ENCODE measurements at places on chromosomes 1 and 21.

DNA sequence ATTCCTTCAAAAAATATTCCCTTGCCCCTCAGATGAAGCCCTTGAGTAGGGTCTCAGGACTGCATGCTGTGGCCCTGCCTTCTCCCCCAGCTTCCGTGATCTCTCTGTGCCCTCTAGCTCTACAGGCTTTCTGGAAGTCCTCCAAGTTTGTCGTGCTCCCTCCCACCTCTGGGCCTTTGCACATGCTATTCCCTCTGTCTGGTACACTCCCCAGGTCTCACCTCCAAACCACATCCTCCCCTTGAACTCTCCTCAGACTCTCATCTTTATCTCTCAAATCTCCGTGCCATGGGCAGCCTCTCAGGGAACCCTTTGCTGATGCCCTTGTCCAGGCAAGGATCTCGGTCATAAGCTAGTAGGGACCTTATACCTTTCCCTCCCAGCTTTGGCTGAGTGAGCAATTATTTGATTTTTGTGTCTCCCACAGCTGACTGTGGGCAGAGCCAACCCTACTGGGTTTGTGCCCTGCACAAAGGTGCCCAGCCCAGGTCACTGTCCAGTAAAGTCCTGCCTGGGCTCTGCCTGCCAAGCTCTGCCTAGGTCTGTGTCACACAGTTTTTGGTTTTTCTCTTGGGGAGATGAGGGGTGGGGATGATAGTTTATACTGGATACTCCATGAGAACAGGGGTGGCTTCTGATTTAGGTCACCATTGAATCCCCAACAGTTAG, 188.1 kb downstream of the ZNF281 start:
- DNase-seq: no peak

DNA sequence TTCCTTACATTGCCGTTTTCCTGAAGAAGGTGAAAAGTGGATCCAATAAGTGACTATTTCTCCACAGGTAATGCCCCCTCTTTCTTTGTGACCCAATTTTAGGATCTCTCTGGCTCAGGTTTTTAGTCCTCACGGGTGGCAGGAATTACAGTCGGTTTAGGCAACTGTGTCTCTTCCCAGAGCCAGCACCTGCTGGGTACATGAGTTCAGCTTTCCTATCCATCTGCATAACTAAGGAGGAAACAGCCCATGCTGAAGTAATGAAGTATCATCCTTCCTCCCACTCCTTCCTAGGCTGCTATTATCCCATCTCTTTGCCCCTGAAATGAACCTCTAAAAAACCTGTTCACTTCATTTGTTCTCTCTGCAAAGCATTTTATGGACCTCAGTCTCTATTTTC, 544.6 kb downstream of the NEGR1 start:
- no peak for DNase-seq

GRCh38 chr1:167221126-167221737, 546 bp downstream of the POU2F1 start:
- DNase-seq: no peak

DNA sequence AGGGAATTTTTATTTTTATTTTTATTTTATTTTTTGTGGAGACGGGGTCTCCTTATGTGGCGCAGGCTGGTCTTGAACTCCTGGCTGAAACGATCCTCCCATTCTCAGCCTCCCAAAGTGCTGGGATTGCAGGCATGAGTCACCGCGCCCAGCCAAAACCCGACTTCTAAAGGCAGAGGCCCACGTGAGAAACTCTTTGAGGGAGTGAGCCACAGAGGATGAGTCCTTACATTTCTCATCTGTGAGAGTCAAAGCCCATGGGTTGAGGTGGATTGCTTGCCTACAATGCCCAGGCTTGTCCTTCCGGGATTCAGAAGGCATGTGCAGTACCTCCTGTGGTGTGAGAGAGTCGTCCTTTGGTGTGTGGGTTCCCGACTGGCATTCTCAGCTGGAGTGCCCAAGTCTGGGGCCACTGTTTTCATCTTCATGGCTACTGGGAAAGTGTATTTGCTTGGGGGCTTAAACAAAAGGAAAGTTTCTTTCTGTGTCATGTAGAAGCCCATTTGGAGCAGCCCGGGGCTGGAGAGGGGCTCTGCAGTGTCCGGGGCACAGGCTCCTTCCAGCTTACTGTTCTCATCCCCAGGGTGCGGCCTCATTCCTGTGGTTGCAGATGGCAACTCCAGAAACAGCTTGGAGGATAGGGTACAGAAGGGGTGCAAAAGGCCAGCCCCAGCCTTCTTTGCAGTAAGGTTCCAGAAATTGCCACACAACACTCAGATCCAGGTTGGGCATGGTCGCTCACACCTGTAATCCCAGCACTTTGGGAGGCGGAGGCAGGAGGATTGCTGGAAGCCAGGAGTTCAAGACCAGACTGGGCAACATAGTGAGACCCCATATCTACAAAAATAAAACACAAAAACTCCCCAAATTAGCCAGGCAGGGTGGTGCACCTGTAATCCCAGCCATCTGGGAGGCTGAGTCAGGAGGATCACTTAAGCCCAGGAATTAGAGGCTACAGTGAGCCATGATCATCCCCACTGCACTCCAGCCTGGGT, 29.4 kb upstream of the CSF3R start:
- no peak for DNase-seq

DNA sequence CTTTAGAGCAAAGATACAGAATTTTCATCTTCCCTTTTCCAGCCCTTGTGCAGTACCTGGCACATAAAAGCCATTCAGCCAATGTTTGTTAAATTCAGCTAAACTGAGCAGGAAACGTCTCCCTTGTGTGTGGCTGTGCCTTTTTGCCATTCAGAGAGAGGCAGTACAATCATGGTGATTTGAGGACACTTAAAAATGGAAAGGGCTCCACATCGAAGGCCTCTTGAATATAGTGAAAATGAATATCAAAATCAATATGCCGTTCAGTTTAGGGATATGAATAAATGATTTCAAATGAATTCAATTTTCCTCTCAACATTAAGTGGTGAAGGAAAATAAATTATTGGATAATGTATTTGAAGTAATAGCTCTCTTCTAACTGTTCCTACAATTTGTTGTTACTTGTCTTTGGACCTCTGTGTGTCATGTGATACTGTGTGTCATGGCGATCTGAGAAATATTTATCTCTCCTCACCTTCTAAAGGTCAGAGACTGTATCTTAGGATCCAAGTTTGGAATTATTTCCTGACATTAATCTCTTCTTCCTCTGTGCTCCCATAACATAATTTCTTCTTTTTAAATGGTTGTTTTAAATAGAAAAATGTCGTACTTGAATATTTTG, 355.6 kb upstream of the ST6GALNAC5 start:
- no peak for DNase-seq

DNA sequence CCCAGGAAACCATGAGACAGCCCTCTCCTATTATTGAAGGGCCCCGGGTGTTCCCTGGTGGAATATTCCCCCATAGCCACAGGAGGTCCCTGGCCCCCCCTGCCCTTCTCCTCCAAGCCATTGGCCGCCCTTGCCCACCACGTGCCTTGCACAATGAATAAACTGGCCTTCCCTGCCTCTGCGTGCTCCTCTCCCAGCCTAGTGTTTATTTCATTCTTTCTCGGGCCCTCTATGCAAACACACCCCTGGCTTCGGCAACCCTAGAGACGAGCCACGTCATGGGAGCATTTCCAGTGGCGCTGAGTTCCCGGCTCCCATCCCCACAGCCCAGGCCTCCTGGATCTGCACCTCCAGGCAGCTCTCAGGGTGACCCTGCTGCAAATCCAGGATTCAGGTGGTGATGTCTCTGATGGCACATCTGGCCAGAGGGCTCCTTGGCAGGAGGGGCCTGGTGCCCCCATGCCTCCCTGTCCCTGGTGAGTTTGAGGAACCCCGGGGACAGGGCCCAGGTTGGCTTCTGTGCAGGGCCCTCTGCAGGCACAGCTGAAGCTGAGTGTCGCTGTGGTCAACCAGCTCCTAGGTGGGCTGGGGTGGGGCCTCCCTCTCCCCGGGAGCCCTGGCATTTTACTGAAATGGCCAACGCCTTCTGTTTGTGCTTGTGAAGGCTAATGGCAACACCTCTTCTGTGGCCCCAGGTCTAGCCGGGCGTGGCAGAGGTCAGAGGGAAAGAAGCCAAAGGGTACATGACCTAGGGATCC, 6.2 kb downstream of the KRTAP10-12 start:
- no peak for DNase-seq

GRCh38 chr1:59549903-59550302, 253.0 kb downstream of the FGGY start:
- DNase-seq: no peak

DNA sequence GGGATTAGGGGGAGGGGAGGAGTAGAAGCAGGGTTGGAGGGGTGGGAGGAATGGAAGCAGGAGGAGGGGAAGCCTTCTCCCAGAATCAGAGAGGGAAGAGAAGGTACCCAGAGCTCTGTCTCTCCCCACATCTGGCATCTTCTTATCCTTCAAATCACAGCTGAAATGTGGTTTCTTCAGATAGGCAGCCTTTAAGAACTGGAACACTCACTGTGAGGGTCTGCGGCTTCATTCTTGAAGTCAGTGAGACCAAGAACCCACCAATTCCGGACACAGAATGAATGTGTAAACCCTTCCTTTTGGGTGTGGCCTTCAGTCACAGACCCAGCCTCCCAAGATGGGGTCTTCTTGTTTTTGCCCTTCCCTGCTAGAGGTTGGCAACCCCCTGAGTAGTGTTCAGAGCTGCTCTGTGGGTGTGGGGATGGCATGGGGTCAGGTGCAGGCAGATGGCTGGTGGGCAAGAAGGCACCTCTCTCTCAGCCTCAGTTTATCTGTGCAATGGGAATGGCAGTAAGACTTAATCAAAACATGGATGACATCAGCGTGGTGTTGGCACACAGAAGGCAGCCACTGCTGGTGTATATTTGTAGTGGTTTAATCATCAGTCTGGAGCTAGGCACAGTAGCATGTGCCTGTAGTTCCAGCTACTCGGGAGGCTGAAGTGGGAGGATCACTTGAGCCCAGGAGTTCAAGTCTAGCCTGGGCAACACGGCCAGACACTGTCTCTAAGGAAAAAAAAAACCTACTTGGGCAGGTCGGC, 7.2 kb downstream of the FAAH start:
- DNase-seq: no peak

GRCh38 chr1:107936498-107937481, 28.2 kb downstream of the VAV3 start:
- DNase-seq: peak; percentile 25

DNA sequence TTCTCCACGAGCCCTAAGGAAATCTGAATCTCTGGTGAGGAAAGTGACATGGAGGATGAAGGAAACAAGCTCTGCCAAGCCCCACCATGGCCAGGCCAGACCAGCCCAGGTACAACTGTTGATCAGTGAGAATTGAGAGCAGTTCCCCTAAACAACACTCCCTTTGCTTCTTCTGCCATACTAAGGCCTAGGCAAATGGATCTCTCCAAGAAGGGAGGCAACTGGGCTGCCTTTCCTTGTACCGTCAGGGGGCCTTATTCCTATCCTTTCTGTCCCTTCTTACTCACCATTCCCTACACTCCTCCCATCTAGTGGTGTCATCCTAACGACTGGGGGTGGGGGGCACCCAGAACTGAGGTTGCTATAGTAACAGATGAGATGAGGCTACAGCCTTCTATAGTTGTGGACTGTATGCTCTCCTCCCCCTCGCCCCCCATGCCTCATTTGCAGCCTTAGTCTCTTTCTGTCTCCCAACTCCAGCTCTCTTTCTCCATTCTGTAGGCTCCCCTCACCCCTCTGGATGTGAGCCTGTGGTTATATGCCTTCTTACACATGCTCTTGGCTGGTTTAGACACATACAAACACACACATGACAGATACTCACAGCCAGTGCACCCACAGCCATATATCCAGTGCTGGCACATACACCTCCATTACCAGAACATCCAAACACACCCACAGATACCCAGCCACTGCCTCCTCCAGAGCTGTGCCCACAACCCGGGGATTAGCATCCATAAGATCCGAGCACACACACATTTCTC, 3.6 kb downstream of the PEA15 start:
- no peak for DNase-seq

DNA sequence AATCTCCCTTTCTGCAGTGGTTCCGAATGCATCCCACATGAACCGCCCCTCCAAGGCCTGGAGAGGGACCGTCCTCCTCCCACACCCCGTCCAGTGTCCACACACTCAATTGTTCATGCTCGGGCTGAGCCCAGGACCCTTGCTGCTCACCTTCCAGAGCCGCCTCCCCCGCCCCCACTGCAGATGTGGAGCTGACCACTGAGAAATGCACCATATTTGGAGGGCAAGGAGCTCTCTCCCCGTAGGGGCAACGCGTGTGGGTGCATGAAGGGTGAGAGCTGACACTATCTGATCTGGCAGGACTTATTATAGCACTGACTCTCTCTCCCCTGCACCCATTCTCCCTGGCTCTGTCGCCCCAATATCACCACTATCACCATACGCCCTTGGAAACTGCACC, 4.0 kb upstream of the S100A3 start:
- DNase-seq: no peak

DNA sequence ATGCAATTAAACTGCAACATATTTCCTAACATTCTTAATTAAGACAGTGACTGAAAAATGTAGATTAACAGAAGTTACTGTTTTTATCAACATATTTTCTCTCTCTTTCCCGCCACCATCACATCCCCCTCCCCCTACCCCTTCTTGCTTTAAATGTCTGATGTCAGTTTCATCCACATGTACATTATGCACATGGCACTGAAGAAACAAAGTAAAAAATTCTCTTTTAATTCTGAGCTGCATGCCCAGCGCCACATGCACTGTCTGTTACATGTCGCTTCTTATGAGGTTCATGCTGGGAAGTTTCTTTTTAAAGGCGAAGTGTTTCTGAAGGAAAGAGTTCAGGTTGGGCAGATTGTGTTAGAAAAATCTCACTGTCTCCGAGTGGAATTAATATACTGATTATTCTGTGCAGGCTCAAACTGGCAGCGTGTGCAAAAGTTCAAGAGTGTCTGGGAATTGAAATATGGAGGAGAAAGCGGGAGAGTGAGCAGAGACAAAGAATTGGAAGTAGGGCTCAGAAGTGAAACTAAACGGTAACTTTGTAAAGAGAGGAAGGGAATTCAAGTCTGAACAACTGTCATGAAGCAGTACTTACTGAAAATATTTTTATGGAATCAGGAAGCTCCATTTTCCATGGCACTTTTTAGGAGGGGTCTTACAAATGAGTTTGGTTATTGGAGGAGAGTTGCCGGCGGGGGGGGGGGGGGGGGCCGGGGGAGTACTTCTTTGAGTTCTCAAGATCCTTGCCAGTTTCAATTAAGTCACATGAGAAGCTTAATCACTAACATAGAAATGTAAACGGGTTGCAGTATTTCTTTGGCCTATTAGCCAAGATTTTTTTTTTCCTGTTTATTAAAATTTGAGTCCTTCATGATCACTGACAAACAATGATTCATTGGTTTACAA, 217.6 kb downstream of the SDCCAG8 start:
- no peak for DNase-seq

DNA sequence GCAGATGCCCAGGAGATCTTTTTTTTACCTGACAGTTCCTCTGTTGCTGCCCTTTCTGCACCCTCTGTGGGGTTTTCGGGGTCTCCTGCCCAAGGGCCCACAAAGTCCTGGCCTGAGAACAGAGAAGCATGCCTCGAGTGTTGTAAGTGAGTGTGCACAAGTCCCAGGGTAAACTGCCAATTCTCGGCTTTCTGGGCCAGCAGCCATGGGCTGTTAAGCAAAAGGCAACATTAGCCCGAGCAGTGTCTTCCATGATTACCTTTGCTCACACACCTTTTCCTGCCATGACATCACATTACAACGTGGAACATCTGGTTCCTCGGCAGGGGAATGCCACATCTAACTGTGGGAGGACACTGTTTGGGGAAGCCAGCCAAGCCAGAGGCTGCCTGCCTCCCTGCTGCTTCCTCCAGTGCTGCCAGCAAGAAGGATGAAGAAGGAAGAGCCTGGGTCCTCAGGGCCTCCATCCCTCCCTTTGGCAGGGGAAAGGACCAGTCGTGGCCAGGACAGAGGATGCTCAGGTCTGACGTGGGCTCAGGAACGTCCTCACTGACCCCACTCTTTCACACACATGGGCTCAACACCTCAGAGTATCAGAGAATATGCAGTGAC, 485.9 kb downstream of the OMA1 start:
- no peak for DNase-seq

Measured in stimulated activated CD4-positive, alpha-beta T cell treated with anti-CD3 and anti-CD28 coated beads, Interleukin-4, amount 100 ng/mL, for 1 hour (primary cell).